Stimulated activated CD4-positive, alpha-beta T cell treated with anti-CD3 and anti-CD28 coated beads, Interleukin-12 subunit alpha, Interleukin-12 subunit beta, amount 100 ng/mL, for 4 hours (primary cell): ENCODE measurements at places on chromosomes 2 and 18.

GRCh38 chr18:22424565-22424963 lies 6.8 kb upstream of the CTAGE1 start:
- no peak for DNase-seq

- DNase-seq, result no peak
Measured at GRCh38 chr2:171811245-171811628, 82.8 kb downstream of the SLC25A12 start.

GRCh38 chr18:70331456-70332097 lies 42.7 kb downstream of the SOCS6 start:
- no peak for DNase-seq

DNA sequence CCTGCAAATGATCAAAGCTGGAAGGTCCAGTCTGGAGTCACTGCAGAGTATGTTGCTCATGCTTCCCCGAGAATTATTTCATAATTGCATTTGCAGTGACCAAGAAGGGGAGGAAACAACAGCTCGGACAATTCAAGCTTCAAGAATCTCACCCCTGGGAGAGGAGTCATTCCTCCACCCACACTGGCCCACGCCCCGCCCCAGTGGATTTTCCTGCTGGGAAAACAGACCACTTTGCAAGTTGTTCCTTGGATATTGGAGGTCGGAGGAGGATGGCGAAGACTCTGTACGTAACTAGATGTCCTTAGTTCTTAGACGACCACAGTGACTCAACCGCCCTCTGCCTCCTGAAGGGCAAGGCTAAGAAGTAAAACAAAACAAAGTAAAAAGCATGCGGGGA lies 159.4 kb downstream of the TPO start:
- no peak for DNase-seq

DNA sequence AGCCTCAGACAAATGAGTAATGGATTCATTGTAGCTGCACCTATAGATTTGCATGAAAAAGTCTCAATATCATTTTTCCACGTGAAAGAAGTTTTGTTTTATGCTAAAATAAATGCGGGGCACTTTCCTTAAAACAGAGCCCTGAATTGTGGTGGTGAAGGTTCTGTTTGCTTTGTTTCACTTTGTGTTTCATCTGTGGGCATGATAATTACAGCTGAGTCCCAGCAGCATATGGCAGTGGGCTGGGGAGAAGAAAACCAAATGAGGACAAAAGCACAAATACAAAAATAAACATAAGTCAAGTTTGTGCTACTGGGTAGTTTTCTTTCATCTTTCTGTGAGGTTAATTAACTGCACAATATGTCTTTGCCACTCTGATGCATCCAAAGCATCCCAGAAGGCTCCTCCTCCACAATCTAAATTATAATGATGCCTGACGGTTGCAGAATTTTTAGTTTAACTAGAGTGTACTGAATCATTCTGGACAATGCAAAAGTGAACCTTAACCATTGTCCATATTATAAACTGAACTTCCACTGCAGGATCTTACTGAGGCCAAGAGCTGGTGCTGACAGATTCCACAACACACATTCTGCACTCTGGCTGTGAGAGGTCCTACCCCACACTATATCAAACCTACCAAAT lies 97.6 kb downstream of the DSC3 start:
- no peak for DNase-seq

- no peak for DNase-seq
Measured at GRCh38 chr2:108634011-108634410, 85.3 kb upstream of the RANBP2 start.

GRCh38 chr2:211599146-211599545 lies 939.5 kb downstream of the ERBB4 start:
- DNase-seq, result no peak

DNA sequence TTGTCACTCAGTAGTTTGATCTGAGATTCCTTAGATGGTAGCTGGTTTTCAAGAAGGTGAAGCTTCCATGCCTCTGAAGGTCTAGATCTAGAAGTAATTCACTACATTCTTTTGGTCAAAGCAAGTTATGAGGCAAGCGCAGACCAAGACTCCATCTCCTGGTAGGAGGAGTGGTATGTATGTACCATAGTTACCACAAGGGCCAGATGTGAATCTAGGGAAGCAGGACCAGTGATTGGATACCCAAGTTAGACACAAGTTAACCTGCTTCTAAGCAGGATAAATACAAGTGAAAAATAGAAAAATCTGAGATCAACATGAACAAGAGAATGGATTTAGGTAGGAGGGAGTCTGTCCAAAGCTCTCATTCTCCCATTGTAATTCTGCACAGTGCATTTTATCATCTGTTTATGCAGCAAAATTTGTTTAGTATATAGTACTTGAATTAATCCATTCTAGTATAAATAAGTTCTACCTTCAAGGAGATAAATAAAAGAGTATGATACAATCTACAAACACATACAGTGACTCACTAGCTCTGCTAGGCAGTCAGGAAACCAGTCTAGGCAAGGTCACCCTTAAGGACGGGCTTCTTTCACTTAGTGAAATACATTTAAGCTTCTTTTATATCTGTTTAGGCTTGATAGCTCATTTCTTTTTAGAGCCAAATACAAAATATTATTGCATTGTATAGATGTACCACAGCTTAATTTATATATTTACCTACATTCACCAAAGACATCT lies 14.2 kb upstream of the DOCK10 start:
- DNase-seq, result no peak

DNA sequence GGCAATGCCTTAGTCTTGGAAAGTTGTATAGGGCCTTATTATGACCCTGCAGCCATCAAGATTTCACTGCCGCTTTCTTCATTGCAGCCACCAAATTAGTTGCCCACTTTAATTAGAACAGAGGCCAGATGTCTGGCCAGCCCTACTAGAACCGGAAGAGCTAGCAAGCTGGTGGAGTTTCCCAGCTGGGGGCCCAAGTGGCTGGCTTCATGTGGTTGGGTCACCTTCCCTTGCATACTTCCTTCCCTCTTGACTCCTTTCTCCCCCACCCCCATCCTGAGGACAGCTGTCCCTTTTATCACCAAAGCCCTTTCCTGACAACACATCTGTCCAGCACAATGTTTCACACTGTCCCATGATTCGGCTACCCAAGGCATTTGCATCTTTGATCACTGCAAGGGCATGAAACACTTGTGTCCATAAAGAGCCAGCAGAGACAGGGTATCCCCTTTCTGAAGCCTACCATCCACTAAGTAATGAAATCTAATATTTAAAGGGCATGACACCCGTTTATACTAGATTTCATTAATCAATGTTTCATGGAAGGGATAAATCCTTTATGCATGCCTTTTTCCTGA lies 187.2 kb downstream of the BCL11A start:
- DNase-seq, result no peak

DNA sequence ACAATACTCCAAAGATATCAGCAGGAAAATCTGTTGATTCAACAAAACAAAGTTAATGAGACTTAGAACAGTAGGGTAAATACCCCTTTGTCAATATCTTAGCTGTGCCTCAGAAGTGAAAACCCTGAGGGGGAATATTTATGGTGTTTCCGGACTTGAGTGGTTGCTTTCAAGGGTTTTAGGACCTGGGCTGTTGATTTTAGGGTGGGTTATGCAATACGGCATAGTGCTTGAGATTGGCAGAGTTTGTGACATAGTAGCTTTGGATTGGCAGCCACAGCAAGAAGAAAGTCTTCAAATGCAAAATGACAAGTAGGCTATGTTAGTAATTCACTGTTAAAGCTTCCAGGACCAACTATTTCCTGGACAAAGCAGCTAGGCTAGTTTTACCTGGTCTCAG lies 826.3 kb upstream of the CDH2 start:
- no peak for DNase-seq

- DNase-seq, result no peak
Measured at GRCh38 chr2:240655931-240656886, 26.5 kb downstream of the AQP12B start.

- no peak for DNase-seq
Measured at GRCh38 chr2:221385716-221386115, 186.4 kb downstream of the EPHA4 start.

GRCh38 chr18:9419956-9420631 lies 55.2 kb upstream of the RALBP1 start:
- DNase-seq, result no peak

DNA sequence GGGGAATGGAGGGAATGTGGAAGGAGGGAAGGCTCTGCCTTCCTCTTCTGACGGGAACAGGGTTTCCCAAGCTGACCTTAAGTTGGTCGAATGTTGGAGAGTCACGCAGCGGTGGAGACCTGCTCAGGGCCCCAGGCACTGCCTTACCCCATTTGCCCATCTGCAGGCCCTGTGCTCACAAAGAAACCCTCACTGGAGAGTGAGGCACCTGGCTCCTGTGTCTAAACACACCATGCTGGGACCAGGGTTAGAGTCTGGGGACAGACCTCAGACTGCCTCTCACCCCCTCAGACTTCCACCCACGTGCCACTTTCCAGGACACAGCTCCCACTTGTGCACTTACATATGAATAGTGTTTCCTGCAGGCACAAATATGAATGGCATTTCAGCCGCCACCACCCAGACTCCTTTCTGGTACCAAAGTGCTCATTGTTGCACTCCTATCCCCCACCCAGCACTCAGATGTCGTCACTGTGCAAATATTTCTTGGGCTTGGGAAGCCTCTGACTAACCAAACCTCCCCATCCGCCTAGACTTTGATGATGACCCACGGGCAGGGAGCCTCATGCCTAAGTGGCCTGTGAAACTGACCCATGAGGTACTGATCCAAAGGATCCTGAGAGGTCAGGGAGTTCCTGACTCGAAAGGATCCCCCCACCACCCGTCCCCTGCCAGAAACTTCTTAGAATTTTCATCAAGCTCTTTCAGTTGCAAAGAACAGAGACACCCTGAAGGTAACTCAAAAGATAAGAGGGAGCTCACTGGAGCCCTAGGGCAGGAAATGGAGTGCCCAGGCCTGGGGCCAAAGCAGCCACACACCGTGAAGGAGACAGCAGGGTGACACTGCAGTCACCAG lies 78.3 kb downstream of the STPG4 start:
- DNase-seq, result no peak

- DNase-seq, result no peak
Measured at GRCh38 chr2:12032975-12033374, 286.5 kb downstream of the LPIN1 start.

DNA sequence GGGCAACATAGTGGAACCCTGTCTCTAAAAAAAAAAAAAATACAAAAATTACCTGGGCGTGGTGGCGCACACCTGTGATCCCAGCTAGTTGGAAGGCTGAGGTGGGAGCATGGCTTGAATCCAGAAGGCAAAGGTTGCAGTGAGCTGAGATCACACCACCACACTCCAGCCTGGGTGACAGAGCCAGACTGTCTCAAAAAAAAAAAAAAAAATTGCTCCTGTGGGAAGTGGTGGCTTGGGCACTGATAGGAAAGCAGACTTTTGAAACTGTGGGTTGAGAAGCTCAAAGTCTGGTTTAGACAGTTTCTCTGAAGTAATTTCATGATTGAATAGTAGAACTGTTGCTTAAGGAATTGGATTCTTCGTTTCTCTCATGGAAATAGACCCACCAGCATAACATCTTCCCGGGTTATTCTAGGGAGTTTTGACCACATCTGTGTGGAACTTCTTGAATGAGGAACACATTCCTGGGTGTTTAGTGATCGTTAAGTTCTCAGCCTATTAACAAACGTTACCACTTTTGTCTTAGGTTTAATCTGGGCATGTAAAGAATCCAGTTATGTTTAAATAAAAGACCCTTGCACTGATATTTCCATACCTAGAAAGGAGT lies 33.5 kb downstream of the GRHL1 start:
- no peak for DNase-seq

DNA sequence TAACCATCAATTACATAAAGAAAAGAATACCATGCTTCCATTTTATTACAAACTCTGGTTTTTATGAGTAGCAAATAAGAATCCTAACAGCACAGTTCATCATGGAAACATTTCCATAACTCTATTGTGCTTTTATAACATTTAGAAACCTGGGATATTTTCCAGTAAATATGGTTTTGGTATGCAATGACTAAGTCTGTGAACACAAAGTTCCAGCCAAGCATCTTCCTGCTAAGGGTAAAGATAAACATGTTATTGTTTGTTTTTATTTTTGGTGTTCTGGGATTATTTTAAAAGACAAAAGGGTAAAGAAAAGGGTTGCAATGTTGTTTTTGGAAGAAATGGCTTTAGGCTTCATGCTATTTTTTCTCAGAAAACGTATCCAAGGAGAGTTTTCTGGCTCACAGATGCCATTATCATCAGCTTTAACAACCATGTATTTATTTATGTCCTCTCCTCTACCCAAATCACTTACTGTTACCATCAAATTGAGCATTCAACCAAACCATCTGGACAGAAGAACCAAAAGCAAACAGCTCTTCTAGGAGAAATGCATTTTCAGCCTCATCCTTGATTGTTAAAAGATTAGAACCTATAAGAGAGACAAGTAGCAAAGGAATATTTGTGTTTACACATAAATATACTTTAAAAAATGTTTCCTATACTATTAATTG lies 116.0 kb downstream of the PLA2R1 start:
- no peak for DNase-seq

DNA sequence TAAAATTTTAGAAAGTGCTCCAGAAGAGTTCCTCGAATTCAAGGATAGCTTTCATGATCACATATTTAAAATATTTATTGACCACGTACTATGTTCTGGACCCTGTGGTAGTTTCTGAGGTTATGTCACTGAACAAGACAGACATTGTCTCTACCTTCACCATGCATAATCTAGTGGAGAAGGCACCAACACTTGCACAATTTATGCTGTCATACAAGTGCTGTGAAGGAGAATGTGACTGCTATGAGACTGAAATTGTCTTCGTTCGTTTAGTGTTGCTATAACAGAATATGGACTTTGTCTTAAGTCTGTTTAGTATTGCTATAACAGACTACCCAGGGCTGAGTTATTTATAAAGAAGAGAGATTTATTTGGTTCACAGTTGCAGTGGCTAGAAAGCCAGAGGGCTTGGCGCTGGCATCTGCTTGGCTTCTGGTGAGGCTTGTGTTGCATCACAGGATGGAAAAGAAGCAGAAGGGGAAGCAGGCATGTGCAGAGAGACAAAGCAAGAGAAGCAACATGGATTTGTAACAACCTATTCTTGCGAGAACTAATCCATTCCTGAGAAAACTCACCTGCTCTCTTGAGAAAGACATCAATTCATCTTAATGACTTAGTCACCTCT lies 50.0 kb upstream of the RFX8 start:
- no peak for DNase-seq

- DNase-seq, result no peak
Measured at GRCh38 chr2:38933653-38934052, 44.0 kb downstream of the ARHGEF33 start.

DNA sequence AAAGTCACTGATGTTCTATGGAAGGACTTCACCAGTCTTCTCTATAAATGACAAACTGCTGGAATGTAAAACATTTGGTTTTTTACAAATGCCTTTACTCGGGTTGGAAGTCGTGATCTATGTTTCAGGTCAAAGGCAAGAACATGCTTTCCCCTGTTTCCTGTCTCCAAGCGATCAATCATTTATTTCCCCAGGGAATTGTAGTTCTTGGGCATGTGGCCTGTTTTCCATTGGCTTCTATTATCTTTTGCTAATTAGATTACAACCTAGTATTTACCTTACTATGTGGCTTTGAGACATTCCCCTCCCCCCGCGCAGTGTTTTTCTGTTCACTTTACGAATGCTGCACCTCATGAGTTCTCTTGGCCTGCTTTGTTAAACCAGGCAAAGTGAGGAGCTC lies 684.2 kb downstream of the EPHA4 start:
- no peak for DNase-seq

GRCh38 chr2:24233321-24233720 lies 58.5 kb downstream of the FAM228A start:
- no peak for DNase-seq
